ENCODE measurements at places on chromosomes 2 and 18. TPM values are rescaled to one million over a fixed set of nuclear protein-coding genes. Genes with fewer than 3 reads are reported as not detected.
A peak's percentile ranks its signal among the peaks of the same experiment; 100 is the strongest.

DNA sequence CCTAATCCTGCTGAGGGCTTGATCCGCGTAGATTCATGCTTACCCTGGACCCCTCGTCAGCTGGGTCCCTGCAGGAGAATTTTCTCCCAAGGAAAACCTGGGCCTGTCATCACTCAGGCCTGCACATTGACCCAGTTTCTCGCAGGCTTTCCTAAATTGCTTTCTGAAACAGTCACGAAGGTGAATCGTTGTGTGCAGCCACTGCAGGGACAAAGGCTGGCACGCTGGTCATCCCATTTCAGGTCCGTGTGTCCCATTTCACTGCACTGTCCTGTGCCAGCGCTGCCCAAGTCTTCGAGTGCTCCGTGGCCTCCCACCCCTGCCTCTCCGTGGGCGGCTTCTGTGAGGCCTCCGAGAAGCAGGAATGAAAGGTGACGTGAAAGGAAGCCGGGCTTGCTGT lies 62.8 kb upstream of the YWHAQ start:
- no peak for DNase-seq

GRCh38 chr2:9422321-9423099 lies 818 bp downstream of the ITGB1BP1 start:
- peak; percentile 47 for DNase-seq

The CXCR1 gene
- not detected for polyA plus RNA-seq

The SERTAD2 gene
- polyA plus RNA-seq, result 23.5 TPM

The LCT gene
- not detected for polyA plus RNA-seq
